ENCODE measurements at places on chromosomes 5 and 9.

DNA sequence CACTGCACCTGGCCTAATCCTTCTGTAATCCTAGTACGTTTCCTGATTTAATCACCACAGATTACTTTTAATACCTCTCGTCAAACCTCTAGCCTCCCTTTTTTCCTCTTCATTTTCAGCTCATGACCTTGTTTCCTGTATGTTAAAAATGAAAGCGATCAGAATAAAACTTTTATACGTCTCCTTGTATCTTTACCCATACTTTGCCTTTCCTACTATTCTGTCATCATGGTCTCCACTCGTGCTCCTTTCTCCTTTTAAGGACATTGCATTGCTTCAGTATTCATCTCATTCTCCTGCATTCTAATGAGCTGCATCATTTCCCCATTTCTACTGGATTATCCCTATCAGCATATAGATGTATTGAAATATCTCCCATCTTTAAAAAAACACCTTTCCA lies 8.5 kb downstream of the CDC42SE2 start:
- peak; percentile 75 for ATAC-seq

GRCh38 chr5:59357381-59357977 lies 536.0 kb downstream of the PDE4D start:
- no peak for ATAC-seq

DNA sequence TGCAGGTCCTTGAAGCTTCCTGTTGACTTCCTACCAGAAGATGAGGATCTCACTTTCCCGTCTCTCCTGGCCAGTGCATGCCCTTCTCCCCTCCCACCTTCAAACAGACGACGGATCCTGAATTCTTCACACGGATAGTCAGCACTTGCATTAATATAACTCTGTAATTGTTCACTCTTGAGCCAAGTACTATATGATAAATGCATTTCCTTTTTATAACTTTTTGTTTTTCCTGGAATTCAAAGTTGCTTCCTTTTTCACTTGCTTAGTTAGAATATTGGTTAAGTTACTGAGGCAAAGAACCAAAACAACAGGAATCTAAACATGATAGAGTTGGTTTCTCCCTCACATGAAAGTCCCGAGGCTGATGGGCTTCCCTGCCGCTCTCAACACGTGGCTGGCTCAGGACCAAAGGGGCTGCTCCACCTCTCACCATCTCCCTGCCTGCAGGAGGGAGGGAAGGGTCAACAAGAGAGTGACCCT lies 20.2 kb upstream of the EGFL7 start:
- ATAC-seq: no peak

- ATAC-seq: no peak
Observed at GRCh38 chr5:36646507-36647023, 40.2 kb downstream of the SLC1A3 start.

GRCh38 chr5:156706631-156707030 lies 143.5 kb upstream of the PPP1R2B start:
- ATAC-seq: no peak

DNA sequence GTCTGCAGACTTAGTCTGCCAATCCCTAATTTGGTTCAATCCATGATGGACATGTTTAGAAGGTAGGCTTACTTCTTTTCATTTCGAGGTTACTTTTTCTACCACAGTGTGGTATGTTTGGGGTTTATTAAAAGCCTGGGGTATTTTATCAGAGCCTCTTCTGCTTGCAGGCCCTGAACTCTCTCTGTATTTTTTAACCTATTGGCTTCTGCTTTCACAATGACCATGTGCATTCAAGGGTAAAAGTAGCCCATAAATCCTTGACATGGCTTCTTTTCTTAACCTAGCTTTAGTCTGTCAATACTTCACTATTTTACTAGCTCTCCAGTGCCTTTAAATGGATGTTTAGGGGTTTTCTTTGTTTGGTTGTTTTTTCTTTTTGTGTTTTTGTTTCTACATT lies 286.6 kb downstream of the FER start:
- no peak for ATAC-seq

- no peak for ATAC-seq
Observed at GRCh38 chr9:130815242-130815808, 19.7 kb upstream of the ABL1 start.

DNA sequence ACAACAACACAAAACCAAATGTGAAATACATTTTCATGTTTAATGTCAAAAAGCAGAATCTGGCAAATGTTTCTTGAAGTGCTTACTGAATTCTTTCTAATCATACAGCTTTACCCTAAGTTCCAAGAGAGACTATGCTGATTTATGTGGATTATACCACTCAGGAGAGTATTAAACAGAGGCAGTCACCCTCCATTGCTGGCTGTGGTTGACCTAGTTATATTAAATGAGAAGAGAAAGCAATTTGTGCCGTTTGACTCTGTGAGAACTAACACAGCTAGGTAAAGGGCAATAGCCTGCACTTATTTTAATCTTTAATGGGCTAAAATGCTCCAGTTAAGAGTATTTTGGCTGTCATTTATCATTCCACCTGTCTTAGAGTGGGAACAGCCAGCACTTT lies 62.6 kb downstream of the ELL2 start:
- ATAC-seq: no peak

- peak; percentile 52 for ATAC-seq
Observed at GRCh38 chr5:88183255-88183654, 85.4 kb downstream of the TMEM161B start.

DNA sequence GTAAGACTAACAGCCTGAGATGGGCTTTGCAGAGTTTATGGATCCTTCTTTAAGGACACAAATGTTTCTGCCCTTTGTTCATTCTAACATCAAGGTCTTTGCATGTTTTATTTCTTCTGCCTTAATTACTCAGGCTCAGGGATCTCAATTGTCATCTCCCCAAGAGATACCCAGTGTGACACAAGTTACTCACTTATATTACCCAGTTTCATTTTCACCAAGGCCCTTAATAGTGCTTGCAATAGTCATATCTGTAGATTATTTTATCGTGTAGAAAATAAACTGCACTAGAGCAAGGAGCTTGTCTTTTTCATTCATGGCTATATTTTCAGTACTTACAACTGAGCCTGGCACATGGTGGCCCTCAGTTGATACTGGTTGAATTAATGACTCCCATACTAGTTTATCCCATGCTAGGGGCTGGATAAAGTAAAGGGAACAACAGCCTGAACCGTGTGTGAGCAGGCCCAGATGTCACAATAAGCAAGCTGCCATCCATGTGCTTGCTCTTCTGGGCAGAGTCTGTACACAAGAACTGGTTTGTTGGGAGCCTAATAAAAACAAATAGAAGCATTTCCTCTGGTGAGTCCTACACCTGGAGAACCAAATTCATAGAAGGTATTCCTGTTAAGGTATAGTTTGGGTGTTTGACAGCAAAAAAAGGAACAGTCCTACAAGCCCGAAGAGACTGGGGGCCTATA lies 112.5 kb upstream of the CD180 start:
- ATAC-seq: no peak

- ATAC-seq: peak; percentile 7
Observed at GRCh38 chr5:142072488-142072887, 36.1 kb upstream of the NDFIP1 start.

DNA sequence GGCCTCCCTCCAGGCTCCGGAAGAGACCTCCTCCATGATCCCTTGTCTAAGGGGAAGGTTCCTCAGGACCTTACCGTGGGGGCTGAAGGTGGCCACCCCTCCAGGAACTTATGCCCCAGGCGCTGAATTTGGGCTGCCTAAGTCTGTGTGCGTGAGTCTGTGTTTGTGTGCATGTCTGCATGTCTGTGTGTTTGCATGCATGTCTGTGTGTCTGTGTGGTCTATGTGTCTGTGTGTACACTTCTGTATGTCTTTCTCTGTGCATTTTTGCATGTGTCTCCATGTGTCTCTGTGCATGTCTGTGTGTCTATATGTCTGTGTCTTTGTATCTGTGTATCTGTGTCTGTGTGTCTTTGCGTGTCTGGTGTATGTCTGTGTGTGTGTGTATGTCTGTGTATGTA lies 20.5 kb downstream of the ABO start:
- no peak for ATAC-seq

GRCh38 chr5:124289641-124290311 lies 456.7 kb downstream of the ZNF608 start:
- ATAC-seq: no peak

DNA sequence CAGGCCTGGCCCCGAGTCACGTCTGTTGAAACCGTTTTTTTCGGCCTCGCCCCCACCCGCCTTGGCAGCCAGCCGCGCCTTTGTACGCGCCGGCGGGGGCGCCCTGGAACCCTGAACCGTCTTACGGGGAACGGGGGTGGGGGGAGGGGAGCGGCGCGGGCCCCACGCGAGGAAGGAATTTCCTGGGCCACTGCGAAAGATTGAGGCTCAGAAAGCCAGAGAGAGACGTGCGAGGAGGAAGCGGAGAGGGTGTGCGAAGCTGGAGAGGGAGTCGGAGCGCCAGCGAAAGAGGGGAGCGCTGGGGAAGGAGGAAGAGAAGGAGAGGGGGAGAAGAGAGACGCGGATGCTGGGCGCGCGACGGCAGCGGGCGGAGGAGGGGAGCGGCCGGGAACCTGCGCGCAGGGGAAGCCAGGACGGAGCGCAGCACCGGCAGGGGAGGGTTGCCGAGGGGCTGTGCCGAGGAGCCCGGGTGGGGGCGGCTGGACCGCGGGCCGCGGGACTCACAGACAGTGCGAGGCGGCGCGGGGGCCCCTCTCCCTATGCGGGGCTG lies 4.6 kb upstream of the PRDM12 start:
- ATAC-seq: no peak

GRCh38 chr9:12777121-12778022 lies 2.6 kb downstream of the LURAP1L start:
- ATAC-seq: no peak

DNA sequence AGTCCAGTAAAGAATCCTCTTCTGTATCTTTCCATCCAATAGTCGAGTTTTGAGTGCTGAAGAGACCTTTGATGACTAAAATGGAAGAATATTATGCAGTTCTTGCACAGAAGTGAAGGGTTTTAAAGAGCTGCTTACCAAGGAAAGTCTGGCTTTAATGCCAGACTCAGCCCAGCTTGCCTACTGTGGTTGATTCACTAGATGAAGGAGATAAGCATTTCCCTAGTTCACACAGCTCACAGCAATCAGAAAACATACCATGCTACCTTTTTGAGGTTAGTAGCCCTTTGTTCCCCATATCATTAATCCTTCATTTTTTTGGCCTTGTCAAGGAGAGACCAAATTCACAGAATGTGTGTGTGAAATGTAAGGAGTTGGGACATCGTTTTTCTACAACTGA lies 15.3 kb downstream of the IFNA5 start:
- ATAC-seq: no peak

GRCh38 chr9:126745574-126746411 lies 59.0 kb upstream of the ZBTB43 start:
- ATAC-seq: peak; percentile 65

- ATAC-seq: no peak
Observed at GRCh38 chr5:163533223-163533622, 27.8 kb downstream of the MAT2B start.

GRCh38 chr5:65418661-65419060 lies 63.1 kb downstream of the ADAMTS6 start:
- no peak for ATAC-seq

GRCh38 chr9:75083188-75083970 lies 4.6 kb downstream of the NMRK1 start:
- ATAC-seq: peak; percentile 37

- no peak for ATAC-seq
Observed at GRCh38 chr5:98954392-98955028, 25.7 kb upstream of the CHD1 start.

DNA sequence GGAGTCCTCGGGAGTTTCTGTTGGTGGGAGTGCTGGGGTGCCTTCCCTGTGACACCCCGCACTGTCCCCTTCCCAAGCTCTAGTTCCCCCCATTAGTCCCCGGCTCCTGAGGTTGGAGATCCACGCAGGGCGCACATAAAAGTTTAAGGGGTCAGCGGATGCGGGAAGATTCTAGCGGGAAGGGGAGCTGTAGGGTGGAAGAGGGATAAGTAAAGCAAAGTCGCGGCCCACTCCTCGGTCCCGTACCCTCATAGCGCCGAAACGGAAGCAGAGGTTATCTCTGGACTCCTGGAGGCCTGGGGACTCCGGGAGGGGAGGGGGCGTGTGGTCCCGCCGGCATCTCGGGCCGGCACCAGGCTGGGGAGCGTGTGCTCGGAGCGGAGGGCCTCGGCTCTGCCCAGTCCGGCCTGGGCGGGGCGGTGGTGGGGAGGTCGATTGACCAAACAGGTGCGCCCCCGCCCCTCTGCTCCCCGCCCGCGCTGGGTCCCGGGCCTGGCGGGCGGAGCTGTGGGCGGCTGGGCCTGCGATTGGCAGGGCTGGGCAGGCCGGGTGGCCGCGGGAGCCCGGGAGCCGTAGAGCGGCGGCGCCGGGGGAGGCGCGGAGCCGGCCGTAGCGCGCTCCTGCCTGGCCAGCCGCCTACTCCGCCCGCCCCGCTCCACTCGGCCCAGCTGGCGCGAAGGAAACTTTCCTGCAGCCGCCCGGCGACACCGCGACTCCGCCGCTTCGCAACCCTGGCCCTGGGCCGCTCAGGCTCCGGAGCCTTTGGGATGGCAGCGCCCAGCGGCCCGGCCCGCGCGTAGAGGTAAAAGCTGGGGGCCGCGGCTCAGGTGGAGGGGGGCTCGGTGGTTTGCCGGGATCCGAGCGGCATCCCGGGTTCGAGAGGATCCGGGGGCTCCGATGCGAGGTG lies 52.2 kb upstream of the DAB2IP start:
- no peak for ATAC-seq

- ATAC-seq: no peak
Observed at GRCh38 chr9:28616310-28616709, 1043.0 kb upstream of the C9orf72 start.

GRCh38 chr9:125820100-125820804 lies 73.1 kb downstream of the PBX3 start:
- ATAC-seq: no peak

GRCh38 chr5:129746876-129747275 lies 1.0 kb upstream of the MINAR2 start:
- ATAC-seq: no peak

GRCh38 chr9:116449949-116450348 lies 237.2 kb upstream of the TRIM32 start:
- ATAC-seq: no peak

- ATAC-seq: no peak
Observed at GRCh38 chr5:12343558-12343957, 439.3 kb upstream of the CTNND2 start.
